ENCODE measurements at places on chromosomes 11 and 22.
A peak's percentile ranks its signal among the peaks of the same experiment; 100 is the strongest.

GRCh38 chr11:61830237-61831105 lies 2.4 kb downstream of the FADS2 start:
- DNase-seq = no peak

DNA sequence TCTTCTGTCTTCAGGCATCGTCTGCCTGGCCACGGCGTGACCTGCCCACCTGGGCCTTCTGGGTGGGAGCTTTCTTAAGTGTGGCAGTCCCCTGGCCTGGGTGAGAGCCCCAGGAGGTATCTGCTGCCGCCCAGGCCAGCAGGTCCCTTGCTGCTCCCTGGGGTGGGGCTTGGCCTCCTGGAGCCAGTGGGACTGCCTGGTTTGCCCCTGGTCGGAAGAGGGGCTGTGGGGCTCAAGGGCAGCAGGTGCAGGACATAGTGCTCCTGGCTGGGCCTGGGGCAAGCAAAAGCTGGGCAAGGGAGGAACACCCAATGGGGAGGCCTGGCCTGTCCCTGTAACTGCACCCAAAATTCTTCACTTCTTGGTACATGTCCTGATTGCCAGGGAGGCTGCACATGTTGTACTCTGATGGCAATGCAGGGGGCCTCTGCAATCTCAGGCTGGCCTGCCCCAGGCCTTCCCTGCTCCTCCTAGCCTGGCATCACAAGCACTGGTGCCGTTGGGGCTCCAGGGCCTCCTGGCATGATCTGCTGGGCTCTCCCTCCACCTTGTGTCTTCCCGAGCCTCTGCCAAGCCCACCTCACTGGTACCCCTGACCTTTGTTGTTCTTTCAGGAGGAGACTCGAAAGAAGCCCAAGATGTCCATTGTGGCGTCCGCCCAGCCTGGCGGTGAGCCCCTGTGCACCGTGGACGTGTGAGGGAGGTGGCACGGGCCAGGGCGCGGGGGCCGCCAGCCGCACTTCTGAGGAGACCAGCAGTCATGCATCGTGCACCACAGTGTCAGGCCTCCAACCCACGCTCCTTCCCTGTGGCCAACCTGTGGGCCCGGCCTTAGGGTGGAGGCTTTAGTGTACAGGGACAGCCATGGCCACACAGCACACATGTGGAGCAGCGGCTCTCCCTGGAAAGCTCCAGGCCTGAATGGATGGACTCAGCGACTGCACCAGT lies 6.2 kb upstream of the RANBP1 start:
- DNase-seq = no peak

GRCh38 chr11:92789761-92790160 lies 179.7 kb upstream of the MTNR1B start:
- DNase-seq = no peak

- DNase-seq = no peak
Measured at GRCh38 chr11:115348416-115348815, 155.8 kb downstream of the CADM1 start.

GRCh38 chr11:1564535-1565172 lies 7.4 kb downstream of the DUSP8 start:
- DNase-seq = peak; percentile 14

GRCh38 chr11:130300567-130300966 lies 14.2 kb downstream of the ZBTB44 start:
- no peak for DNase-seq

- no peak for DNase-seq
Measured at GRCh38 chr11:60161766-60162165, 21.1 kb downstream of the MS4A6A start.

DNA sequence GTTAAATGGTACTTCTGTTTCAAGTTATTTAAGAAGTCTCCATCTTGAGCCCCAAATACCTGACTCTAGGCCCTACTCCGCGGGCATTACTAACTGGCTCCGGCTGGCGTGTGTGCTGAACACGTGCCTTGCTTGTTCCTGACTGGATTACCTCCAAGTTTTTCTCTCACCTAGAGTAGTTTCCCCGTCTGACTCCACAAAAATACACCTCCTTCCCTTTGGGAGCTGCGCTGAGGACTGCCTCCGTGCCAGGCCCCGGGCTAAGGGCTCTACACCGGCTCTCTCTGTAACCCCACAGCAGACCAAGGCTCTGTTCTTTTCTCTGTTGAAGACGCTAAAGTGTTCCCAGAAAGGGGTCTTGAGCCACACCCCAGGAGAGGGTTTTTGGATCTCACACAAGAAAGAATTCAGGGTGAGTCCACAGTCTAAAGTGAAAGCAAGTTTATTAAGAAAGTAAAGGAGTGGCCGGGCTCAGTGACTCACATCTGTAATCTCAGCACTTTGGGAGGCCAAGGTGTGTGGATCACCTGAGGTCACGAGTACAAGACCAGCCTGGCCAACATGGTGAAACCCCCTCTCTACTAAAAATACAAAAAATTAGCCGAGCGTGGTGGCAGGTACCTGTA lies 61.8 kb downstream of the ANO1 start:
- no peak for DNase-seq

DNA sequence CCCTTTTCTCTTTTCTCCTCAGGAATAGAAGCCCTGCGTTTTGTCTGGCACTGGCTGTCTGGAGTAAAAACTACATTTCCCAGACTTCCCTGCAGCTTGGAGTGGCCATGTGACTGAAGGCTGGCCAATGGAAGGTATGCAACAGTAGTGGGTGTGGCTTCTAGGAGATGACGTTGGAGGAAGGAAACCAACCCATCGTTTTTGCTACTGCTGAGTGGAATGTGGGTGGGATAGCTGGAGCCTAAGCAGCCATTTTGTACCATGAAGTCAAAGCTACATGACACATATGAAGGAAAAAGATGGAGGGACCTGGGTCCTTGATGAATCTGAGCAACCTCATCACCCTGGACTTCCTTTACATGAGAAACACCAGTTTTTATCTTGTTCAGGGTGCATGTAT lies 19.6 kb downstream of the FGF3 start:
- DNase-seq = peak; percentile 16

GRCh38 chr11:114179234-114179941 lies 116.8 kb upstream of the NNMT start:
- DNase-seq = no peak

DNA sequence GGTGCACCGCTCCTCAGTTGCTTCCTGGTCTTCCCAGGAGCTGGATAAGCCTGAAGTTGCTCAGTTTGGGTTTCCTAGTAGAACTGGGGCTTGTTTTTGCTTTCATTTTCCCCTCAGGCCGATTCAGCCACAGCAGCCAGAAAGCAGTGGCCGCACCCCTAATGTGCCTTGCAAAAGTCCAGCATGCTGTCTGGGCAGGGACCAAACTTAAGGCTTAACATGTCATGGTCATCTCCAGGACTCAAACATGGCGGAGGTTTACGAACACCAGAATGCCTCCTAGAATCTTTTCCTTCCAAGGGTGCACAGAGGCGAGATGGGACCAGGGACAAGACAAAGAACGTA lies 2.5 kb downstream of the GNG3 start:
- DNase-seq = no peak

DNA sequence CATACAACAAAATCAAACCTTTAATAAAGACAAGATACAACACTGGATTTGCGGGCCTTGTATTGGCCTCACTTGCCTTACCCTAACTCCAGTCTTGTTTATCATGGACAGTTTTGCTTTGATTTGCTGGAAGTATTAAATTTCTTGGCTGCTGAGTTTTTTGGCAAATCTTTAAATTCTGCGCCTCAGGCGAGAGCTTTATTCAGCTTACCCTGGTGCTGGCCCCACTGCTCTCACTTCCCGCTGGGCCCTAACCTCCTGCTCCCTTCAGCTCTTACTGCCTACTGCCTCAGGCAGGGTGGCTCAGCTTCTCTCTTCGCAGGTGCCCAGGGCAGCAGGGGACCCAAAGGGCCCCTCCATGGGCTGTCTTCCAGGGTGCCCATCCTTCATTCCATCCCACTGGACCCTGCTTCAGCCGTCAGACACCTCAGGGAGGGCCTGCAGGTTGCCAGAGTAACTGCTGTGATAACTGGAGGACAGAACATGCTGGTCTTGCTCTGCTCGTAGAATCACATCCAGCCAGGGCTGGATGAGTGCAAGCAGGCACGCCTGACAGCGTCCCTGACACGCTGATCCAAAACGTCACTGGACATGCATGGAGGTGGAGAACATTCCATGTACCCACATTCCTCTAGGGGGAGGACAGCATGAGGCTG lies 45.7 kb upstream of the TUB start:
- DNase-seq = no peak

DNA sequence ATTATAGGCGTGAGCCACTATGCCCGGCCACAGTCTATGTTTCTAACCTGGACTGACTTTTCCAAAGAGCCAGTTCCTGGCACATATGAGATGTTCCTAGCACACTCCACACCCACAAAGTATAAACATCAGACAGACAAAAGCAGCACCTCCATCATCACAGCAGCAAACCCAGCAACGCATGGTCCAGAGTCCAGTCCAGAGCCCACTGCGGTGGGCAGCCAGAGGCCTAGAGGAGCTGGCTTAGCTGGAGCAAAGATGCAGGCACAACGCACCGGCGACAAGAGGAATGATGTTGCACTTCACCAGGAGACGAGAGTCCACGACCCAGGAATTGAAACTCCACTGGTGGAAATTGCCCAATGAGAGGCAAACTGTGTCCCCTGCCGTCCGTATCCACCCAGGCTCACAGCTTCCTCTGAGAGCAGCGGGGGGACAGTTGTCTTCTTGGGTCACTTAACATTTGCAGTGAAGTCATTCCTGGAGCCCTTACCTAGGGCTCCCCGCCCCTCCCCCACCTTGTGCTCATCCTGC lies 36.6 kb downstream of the RPS6KA4 start:
- DNase-seq = no peak

- DNase-seq = no peak
Measured at GRCh38 chr11:70087446-70088167, 9.5 kb downstream of the ANO1 start.

GRCh38 chr22:42277988-42278776 lies 7.7 kb upstream of the TCF20 start:
- no peak for DNase-seq

DNA sequence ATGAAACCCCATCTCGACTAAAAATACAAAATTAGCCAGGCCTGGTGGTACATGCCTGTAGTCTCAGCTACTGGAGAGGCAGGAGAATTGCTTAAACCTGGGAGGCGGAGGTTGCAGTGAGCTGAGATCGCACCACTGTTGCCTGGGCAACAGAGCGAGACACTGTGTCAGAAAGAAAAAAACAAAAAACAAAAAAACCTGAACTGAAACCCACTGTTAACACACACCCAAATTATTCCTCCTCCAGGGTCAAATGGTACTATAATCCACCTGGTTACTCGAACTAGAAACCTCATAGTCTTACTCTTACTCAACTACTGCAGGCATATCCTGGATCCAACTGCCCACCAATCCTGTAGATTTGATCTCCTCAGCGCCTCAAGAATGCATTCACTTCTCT lies 35.5 kb downstream of the USP28 start:
- DNase-seq = no peak

DNA sequence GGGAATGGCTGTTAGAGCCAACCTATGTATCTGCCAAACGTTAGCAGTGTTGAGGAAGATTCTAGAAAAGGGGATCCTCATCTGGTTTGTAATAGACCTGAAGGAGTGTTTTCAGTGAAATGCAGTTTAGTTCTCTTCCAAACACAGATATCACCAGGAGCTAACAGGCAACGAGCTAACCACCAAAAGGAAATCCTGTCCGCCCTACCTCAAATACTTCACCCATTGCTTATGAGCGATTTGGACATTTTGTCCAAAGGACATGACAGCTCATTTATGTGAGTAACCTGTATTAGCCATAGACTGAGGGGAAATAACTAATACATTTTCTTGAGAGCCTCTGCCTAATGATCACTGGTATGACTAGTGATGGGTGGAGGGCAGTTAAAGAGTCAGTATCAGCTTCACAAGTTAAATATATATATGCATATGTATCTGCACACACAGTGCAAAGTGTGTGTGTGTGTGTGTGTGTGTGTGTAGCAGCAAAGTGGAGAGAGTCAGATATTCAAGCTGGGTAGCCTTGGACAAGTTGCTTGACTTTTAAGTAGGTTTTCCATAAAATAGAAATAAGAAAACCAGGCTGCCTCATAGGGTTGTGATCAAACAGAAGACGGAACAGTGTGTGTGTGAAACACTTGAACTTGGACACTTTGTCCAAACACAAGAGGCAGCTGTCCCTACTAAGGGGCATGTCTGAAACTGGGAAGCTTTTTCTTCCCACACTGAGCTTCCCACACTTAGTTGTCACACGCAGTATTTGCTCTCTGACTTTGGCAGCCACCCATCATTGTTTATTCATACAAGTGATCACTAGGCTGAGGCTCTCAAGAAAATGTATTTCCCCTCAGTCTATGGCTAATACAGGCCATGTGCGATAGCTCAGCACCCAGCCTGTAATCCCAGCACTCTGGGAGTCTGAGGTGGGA lies 940 bp upstream of the C11orf91 start:
- DNase-seq = no peak

GRCh38 chr11:76236092-76236999 lies 30.0 kb upstream of the WNT11 start:
- DNase-seq = peak; percentile 63

- peak; percentile 95 for DNase-seq
Measured at GRCh38 chr22:21652010-21652546, 10.0 kb downstream of the SDF2L1 start.

- DNase-seq = no peak
Measured at GRCh38 chr22:39923696-39924095, 22.8 kb downstream of the GRAP2 start.

- peak; percentile 4 for DNase-seq
Measured at GRCh38 chr11:2207212-2207611, 35.6 kb upstream of the TH start.

- peak; percentile 14 for DNase-seq
Measured at GRCh38 chr11:13465909-13466371, 2.9 kb upstream of the BTBD10 start.

- DNase-seq = peak; percentile 71
Measured at GRCh38 chr11:111379602-111380136, 594 bp upstream of the POU2AF1 start.

- peak; percentile 42 for DNase-seq
Measured at GRCh38 chr11:73931039-73931645, 19.7 kb upstream of the DNAJB13 start.
